ENCODE measurements at places on chromosomes 2 and 18. TPM values are rescaled to one million over a fixed set of nuclear protein-coding genes. Genes with fewer than 3 reads are reported as not detected.

The ACADL gene
- not detected for total RNA-seq

GRCh38 chr2:127769587-127769986 lies 41.4 kb downstream of the WDR33 start:
- no peak for DNase-seq

The MCM6 gene
- total RNA-seq: 232 TPM

GRCh38 chr2:20474757-20475566 lies 28.1 kb downstream of the RHOB start:
- no peak for DNase-seq

GRCh38 chr2:8669157-8669817 lies 12.6 kb upstream of the ID2 start:
- no peak for DNase-seq

The LYPD6 gene
- not detected for total RNA-seq

- DNase-seq: no peak
Measured at GRCh38 chr2:100252811-100253698, 69.2 kb downstream of the LONRF2 start.

DNA sequence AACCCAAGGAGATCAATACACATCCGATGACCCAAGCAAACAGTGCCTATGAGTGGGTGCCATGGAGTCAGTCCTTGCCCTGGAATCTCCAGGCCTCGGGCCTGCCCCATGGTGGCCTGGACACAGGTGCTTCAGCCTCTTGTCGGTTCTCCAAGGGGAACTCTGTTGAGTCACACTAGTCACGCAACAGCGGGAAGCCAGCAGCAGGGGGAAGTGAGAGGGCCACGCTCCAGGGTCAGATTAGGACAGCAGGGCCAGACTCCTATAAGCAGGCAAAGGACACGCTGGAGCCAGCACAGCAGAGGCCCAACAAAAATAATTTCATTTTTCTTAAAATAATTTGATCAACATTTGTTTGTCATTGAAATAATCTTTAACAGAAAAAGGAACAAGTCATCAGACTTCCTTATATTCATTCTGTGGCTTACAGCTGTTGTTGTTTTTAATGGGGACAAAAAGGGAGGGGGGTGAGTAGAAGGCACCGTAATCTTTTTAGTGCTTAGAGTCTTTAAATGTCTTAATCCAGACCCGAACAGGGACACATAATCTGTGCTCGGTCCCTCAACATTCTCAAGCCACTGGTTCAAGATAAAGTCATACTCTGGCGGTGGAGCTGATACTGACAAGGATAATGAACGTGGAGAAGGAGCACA lies 16.4 kb upstream of the ARMC9 start:
- DNase-seq: no peak

The TTN gene
- total RNA-seq: 2.2 TPM

DNA sequence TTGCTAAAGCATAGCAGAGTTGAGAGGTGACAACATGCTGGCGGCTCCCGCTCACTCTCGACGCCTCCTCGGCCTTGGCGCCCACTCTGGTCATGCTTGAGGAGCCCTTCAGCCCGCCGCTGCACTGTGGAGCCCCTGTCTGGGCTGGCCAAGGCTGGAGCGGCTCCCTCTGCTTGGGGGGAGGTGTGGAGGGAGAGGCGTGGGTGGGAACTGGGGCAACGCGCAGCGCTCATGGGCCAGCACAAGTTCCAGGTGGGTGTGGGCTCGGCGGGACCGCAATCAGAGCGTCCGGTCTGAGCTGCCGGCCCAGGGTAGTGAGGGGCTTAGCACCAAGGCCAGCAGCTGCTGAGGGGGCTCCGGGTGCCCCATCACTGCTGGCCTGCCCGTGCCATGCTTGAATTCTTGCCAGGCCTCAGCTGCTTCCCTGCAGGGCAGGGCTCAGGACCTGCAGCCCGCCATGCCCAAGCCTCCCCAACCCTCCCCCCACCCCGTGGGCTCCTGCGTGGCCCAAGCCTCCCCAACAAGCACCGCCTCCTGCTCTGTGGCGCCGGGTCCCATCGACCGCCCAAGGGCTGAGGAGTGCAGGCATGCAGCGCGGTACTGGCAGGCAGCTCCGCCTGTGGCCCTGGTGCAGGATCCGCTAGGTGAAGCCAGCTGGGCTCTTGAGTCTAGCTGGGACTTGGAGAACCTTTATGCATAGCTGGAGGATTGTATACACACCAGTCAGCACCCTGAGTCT lies 2052.8 kb upstream of the CELF4 start:
- no peak for DNase-seq

GRCh38 chr2:45945302-45945717 lies 293.8 kb downstream of the PRKCE start:
- no peak for DNase-seq

The SH2D6 gene
- 1.2 TPM for total RNA-seq

- DNase-seq: no peak
Measured at GRCh38 chr18:21163647-21164547, 52.3 kb upstream of the ROCK1 start.

DNA sequence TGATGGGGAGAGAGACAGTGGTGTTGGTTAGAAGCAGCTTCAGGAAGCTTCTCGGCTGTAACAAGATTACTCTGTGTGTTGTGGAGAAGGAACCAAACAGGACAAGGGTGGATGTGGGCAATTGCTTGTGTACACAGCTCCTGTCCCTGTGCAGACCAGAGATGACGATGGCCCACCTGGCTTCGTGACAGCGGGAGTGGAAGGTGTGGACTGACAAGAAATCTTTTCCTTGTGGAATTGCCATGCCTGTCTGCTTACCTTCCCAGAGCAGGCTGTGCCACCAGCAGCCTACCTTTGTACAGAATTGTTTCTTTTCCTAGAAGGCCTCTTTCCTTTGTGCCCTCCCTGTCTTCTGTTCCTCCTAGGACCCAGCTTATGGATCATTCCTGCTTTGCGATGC lies 93.8 kb downstream of the ITGB1BP1 start:
- no peak for DNase-seq

GRCh38 chr2:13114391-13114790 lies 397.7 kb downstream of the TRIB2 start:
- no peak for DNase-seq

Measured in activated naive CD8-positive, alpha-beta T cell treated with anti-CD3 and anti-CD28 coated beads for 36 hours (primary cell).